GM13976 (cell line): ENCODE measurements at places on chromosomes 7 and 10.
A peak's percentile ranks its signal among the peaks of the same experiment; 100 is the strongest.

GRCh38 chr10:69639291-69640195, 9.5 kb downstream of the FAM241B start:
- DNase-seq: peak; percentile 83

- DNase-seq: no peak
Observed at GRCh38 chr10:34715511-34716187, 99.4 kb downstream of the PARD3 start.

- DNase-seq: peak; percentile 4
Observed at GRCh38 chr10:79348640-79348988, 1.3 kb downstream of the PPIF start.

- no peak for DNase-seq
Observed at GRCh38 chr10:113180401-113181154, 230.5 kb downstream of the TCF7L2 start.

DNA sequence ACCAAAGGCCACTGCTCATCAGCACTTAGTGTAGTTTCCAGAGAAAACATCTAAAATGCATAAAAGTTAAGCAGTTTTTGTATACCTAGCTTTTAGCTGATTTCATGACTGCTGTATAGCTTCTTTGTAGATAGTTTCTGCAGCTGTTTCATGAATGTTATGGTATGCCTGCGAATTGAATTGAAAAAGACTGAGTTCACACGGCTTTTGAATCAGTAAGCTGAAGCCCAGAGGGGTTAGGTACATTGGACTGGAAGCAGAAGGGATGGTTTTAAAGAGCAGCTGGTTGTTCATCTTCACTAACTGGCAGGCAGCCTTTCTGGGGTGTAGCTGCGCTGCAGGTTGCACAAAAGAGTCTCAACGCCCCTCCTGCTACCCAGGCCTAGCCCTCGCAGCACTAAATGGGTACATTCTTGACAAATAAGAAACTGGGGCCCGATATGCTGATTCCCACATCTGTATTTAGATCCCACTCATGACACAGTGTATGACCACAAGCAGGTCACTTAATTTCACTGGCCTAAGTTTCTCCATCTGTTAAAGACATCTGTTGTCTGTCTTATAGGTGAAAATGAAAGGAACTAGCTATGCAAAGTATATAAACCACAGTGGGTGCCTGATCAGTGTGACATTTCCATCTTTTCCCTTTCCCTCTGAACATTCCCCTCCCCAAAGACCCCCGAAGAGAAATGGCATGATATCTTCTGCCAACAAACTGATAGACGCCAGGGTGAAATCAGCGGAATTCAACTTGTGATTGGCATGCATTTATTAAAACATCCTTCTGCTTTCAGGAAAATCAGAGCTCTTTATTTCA, 85.9 kb upstream of the AGBL3 start:
- DNase-seq: no peak

DNA sequence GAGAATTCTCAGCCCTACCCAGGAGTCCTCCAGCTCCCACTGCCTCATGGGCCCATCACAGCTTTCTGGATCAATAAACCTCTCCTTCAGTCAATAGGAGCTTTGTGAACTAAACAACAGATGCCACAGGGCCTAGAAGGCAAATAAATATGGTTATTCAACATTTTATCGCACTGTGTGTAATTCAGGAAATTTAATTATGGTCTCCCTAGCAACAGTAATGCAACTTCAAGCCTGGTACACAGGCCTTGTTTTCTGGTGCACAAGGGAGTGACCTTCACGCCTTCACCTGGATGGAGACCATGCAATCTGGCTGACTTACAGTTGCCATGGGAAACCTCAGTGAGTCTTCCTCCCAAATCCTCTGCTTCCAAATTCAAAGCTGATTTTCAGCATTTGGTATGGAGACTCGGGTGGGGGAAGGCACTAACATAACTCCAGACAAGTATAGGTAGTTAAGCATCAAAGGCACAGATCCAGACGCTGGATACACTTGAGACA, 441.0 kb upstream of the NPVF start:
- DNase-seq: no peak

GRCh38 chr7:30322271-30323005, 38.0 kb downstream of the ZNRF2 start:
- DNase-seq: peak; percentile 24

DNA sequence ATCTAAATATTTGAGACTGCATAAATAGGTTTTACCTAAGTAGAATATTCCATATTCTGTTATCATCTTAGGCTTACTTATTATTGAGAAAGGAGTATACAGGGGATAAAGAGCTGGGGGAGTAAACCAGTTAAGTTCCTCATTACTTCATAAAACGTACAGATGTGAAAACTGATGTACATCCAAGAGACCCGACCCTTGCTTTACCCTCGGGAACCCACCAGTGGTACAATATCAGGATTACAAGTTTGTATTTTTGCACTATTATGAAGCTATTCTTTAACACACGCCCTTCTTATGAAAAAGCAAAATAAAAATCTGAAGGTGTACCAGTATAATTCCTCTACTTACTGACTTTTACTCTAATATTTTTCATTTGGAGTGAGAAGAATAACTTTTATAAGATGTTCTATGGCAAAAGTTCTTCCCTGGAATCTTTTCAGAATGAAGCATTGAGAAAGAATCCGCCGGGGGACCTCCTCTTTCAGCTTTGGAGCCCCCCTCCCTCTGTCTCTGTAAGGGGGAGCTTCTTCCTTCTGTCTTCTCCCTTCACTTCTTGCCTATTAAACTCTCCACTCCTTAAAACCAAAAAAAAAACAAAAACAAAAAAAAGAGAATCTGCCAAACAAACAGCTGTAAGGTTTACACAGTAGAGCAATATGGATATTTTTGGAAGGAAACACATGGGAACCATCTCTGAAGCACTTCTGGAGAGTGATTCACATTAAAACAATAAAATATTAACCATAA, 550.0 kb downstream of the TNS3 start:
- no peak for DNase-seq

GRCh38 chr7:54749200-54749599, 9.8 kb downstream of the SEC61G start:
- DNase-seq: no peak

GRCh38 chr10:109982812-109983211, 25.0 kb upstream of the ADD3 start:
- no peak for DNase-seq

DNA sequence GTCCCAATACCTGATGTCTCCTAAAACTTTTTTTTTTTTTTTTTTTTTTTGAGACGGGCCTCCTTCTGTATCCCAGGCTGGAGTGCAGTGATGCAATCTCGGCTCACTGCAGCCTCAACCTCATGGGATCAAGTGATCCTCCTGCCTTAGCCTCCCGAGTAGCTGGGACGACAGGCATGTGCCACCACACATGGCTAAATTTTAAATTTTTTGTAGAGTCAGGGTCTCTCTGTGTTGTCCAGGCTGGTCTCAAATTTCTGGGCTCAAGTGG, 28.4 kb downstream of the GTF2IRD1 start:
- no peak for DNase-seq

- DNase-seq: no peak
Observed at GRCh38 chr10:61397175-61397986, 55.8 kb downstream of the TMEM26 start.

GRCh38 chr10:102118867-102119266, 1.3 kb downstream of the LDB1 start:
- DNase-seq: no peak

DNA sequence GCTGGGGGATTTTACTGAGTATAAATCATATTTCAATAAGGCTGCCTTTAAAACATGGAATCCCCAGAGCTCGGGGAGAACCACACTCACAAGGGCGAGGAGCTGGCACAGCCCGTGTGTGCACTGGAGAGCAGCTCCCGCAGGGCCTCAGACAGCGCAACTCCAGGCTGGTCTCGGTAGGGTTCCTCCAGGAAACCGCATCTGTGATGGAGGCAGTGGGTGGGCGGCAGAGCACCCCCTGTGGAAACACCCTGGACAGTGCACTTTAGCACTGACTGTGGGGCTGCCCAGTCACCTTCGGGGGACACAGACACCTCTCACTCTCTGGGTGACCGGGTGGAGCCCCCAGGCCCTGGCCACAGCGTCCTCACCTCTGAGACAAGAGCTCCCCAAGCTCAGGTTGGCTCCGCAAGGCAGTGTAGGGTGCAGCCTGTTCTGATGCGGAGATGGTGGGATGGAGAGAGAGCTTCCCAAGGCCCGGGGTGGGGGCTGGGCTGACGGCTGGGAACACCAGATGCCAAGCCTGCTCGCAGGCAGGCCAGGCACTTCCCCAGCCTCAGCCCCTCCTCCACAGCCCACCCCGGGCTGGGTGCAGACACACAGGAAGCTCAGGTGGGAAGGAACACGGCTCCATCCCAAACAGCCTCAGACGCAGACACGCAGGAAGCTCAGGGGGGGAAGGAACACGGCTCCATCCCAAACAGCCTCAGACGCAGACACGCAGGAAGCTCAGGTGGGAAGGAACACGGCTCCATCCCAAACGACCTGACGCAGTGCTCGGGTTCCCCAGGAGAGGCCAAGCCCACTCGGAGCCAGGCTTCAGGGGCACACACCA, 224.4 kb downstream of the MAD1L1 start:
- no peak for DNase-seq
